ENCODE measurements at places on chromosomes 6 and 20.
A peak's percentile ranks its signal among the peaks of the same experiment; 100 is the strongest.

- no peak for DNase-seq
Measured at GRCh38 chr6:170459451-170459850, 93.7 kb downstream of the PSMB1 start.

DNA sequence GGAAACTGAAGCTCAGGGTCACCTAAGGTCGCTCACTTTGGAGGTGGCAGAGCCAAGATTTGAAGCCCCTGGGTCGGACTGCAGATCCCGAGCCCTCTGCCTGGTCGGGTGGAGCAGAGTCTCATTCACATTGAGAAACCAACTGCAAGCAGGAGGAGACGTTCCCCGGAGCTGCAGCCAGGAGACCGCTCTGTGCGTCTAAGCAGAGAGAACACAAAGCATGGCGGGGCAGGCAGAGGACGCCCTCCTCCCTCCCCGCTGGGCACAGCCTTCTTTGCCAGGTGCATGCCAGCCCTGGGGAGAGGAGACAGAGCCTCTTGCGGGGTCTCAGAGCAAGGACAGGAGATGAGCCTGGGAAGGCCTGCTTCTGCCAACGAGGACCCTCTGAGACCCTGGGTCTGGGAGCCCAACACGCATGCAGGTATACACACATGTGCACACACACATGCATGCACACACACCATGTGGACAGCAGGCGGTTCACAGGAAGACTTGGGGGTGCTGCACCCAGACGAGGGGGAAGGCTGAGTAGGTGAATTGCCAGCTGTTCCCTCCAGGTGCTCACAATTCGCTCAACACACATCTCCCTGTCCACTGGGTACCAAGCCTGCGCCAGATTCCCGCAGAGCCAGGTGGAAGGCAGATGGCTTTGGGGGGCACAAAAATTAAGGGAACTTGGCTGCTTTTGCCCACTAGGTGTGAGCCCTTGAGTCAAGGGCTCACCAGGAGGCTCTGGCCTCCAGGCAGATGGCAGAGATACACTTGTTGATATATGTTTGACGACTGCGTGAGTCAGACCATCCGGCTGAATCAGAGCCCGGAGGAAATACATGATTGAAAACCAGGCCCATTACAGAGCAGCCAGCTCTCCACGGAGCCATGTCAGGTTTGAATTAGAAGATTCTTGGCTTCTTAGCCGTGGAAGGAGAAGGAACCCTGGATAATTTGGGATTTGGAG is 5.5 kb upstream of the NTSR1 start:
- DNase-seq = peak; percentile 77

DNA sequence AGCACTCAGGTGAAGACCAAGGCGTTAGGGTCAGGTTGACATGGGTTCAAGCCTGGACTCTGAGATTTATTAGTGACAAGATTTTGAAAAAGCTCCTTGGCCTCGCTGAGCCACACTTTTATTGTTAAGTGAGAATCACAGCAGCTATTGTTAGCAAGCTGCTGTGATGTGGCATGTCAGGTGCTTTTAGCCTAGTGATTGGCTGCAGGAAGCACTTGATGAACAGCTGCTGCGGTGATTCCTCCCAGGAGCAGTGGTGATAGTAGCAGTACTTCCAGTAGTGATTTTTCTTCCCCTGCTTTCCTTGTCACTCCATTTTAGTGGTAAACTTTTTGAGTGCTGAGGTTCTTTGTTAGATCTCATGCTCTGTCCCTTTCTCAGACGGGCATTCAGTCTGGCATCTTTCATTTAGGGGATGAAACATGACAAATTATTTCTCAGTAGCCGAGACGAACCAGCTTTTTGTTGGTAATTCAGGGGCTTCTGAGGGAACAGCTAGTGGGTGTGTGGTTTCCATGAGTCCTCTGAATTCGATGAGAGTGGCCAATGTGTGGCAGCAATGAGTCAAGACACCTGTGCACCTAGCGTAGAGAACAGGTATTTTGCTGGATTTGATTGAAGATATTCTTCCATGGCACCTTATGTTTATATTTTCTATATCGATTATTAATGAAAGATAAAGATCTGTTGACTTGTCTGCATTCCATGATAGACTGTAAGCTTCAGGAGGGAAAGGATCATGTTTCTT is 696.7 kb downstream of the DHX35 start:
- DNase-seq = no peak

GRCh38 chr6:69286331-69286730 is 510.5 kb downstream of the LMBRD1 start:
- no peak for DNase-seq

DNA sequence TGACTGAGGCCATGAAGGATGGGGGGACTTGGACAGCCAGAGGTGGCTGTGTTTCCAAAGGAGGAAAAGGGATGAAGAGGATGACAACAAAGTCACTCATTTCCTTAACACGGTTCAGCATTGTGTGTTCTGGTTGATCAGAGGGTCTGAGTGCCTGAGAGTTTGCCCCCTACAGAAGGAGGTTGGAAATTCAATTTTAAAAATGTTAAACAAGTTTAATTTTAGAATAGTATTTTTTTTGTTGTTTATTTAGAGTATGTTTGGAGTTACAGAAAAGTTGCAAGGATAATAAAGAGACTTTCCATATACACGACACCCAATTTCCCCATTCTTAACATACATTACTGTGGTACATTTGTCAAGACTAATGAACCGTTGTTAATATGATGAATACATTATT is 10.3 kb upstream of the VAPB start:
- DNase-seq = no peak

DNA sequence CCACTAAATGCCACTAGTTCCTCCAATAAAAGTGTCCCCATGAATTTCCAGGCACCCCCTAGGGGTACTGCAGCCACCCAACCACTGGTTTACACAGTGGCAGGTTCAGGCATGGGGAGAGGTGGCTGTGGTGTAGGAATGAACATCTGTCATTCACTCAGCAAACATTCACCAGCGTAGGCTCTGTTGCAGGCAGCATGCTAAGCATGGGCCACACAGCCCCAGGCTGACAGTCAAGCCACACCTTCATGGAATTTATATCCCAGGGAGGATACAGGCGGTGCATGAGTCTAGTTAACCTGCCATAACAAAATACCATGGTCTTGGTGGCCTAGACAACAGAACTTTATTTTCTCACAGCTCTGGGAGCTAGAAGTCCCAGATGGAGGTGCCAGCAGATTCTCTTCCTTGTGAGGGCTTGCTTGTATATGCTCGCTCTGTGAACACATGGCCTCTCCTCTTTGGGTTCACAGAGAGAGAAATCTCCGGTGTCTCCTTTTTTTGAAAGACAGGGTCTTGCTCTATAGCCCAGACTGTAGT is 135.7 kb downstream of the EYA2 start:
- no peak for DNase-seq

- no peak for DNase-seq
Measured at GRCh38 chr6:73079978-73080377, 145.3 kb downstream of the KHDC1L start.

DNA sequence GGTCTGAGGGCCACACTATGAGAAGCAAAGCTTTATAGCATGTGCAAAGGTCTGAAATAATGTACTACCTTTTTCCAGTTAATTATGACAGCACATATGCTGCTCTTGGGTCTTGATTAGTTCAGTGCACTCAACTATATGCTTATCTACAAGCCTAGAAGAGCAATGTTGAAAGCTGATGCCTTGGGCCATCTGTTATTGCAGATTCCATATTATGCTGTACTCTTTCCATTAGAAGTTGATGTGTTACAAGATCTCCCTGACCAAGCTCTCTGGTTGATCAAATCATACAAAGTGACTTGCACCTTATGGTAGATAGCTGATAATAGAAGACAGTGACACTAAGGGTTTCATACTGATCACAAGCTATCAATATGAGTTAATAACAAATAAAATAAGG is 327.3 kb downstream of the FRK start:
- no peak for DNase-seq

GRCh38 chr6:107030151-107030550 is 2.2 kb downstream of the MTRES1 start:
- no peak for DNase-seq
